ENCODE measurements at places on chromosomes 2 and 18. TPM values are rescaled to one million over a fixed set of nuclear protein-coding genes. Genes with fewer than 3 reads are reported as not detected.

GALNT5 gene
- 5.3 TPM for total RNA-seq

ALKAL2 gene
- total RNA-seq: 1.6 TPM

CRYGA gene
- total RNA-seq: not detected

RFX8 gene
- 0.09 TPM for total RNA-seq

DNAH7 gene
- 0.50 TPM for total RNA-seq

RALBP1 gene
- total RNA-seq: 20.2 TPM

RSAD2 gene
- 1.7 TPM for total RNA-seq

TRPM8 gene
- total RNA-seq: 79.2 TPM

DCDC2C gene
- not detected for total RNA-seq

CENPO gene
- 3.3 TPM for total RNA-seq

CNRIP1 gene
- 2.8 TPM for total RNA-seq

Data from liver (tissue), 10 donors.